ENCODE measurements at places on chromosomes 13 and 19.

DNA sequence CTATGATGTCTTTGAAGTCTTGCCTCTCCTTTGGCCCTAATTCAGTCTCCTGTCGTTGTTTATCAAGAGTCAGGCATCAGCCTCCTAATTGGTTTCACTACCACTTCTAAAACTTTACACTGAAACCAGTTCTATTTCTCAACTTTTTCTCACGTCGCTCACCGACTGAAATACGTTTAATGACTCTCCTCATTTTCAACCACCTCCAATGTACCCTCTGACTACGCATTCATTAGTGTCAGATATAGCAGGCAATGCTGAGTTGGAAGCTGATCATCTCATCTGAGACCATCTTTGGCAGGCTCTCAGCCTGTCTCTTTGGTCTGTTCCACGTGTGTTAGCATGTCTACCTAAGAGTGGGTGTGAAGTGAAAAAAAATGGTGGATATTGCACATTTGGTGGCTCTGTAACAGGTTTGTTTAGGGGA lies 128.1 kb downstream of the KL start:
- no peak for DNase-seq

DNA sequence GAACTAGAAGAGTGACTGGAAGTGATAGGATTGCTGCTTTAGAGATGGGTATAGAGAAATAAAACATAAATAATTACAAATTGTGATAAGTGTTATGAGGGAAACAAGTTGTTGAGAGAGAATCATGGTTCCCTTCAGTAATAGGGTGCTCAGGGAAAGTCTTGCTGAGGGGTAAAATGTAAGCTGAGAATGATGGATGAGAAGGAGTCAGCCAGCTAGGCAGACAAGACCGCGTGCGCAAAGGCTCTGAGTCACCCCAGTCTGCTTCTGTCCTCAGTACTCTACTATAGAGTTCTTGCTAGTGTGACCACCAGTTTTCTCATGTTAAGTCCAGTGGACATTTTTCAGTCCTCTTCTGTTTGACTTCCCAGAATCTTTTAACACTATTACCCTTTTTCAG lies 39.5 kb downstream of the PCCA start:
- no peak for DNase-seq

DNA sequence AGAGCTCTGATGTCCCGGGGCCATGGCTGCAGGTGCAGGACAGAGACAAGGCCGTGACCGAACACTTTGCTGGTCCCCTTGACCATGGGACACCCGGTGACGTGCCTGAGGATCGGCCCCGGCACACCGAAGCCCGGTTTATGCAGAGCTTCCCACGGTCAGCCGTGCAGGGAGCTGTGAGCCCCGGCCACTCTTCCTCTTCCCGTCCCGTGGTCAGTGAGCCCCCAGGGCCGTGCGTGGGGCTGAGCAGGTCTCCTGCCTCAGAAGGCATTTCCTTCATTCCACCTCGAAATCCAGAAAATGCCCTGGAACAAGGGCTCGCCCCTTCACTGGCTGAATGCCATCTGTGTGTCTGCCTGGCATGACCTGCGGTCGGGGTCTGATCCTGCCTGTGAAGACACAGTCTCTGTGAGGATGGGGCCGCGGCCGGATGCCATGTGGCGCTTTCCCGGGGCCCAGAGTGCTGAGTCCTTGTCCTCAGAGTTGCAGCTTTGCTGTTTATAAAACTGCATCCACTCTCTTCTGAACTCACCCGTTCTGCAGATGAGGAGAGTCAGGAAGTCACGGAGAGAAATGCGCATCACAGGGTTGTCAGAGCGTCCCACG lies 16.9 kb downstream of the MCF2L start:
- DNase-seq = no peak

DNA sequence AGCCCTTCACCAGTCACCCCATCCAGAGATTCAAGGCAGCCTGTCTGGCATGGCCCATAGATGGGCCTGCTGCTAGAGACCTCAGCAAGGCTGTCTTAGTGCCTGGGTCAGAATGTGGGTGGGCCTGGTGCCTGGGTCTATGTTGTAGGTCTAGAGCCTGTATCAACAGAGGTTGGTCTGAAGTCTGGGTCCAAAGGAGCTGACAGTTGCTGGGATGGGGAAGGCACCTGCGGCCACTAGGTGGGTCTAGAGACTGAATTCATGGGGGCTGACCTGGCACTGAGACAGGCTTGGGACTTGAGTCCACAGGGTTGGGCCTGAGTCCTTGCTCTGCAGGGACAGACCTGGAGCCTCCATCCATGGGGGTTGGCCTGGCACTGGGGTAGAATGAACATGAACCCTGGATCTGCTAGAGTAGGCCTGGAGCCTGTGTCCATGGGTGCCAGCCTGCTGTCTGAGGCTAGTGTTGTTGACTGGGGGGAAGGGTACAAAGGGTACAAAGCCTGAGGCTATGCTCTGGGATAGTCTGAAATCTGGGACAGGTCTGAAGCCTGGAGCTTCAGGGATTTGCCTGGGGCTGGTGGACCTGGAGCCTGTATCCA lies 516.8 kb downstream of the OLFM4 start:
- no peak for DNase-seq

DNA sequence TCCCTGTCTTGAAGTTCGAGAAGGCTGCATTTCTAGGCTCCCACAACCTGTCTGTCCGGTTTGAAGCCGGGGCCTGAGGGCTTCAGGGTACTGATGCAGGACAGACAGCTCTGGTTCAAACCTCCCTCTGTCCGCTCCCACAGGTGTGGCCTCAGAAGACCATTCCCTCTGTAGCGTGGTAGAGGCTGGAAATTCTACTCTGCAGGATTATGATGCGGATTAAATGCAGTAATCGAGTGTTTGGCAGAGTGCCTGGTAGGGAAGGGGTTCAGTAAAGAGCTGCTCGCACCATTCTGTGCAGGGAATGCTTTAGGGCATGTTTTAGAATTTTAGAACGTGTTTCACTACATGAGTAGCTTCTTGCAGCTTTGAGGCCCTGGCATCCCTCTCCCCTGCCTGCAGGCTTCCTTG lies 30.5 kb downstream of the PPP1R37 start:
- no peak for DNase-seq

DNA sequence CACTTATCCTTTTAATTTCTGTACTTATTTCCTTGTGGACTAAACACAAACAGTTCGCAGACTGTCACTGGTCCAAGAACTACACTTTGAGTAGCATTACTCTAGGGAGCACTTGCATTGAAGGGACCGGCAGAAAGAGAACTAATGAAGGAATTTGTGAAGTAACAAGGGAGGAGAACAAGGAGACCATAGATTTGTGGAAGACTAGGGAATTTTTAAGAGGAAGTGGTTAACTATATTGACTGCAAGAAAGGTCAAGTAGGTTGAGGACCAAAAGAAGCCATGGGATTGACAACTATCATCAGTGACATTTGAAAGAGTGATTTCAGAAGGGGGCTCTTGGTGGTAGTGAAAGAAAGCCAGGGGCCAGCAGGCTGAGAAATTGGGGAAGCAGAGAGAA lies 4.0 kb upstream of the RB1 start:
- DNase-seq = no peak

- no peak for DNase-seq
Measured at GRCh38 chr19:17420475-17420924, 653 bp downstream of the MVB12A start.

- no peak for DNase-seq
Measured at GRCh38 chr13:32042551-32042950, 11.0 kb downstream of the FRY start.

- DNase-seq = no peak
Measured at GRCh38 chr13:54733639-54734038, 1705.0 kb downstream of the OLFM4 start.

GRCh38 chr19:15453906-15454860 lies 4.4 kb upstream of the WIZ start:
- no peak for DNase-seq

DNA sequence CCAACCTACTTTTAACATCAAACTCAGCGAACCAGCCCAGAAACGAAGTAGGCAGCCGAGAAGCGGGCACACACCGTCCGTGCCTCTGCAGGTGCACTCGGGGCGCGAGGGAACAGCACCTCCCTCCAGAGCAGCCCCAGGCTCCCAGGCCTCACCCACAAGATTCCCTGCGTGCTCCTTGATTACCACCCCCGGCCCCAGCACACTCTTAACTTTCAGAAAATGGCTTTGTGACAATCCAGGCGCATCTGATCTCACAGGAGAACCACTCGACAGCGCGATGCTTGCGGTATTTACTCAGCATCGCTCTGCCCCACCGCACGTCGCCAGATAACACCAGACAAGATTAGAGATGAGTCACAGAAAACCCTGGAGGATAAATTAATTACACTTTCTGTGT lies 134.9 kb upstream of the SPACA7 start:
- DNase-seq = no peak

DNA sequence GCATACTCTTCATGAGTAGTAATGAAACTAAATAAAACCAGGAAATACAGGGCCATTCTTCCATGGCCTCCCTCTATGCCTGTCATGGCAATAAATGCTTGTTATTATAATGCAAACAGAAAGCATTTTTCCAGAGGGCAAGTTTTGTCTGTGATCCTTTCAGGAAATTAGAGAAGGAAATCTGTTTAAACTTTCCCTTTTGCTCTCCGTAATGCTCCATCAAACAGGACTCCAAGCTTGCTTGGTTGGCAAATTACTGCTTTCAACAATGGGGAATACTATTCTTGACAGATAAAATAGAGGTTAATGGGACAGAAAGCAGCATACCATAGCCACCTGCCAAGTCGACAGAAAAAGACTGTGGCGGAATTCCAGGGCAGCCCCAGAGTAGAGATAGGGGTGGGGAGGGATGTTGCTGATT lies 252.5 kb downstream of the LHFPL6 start:
- no peak for DNase-seq

DNA sequence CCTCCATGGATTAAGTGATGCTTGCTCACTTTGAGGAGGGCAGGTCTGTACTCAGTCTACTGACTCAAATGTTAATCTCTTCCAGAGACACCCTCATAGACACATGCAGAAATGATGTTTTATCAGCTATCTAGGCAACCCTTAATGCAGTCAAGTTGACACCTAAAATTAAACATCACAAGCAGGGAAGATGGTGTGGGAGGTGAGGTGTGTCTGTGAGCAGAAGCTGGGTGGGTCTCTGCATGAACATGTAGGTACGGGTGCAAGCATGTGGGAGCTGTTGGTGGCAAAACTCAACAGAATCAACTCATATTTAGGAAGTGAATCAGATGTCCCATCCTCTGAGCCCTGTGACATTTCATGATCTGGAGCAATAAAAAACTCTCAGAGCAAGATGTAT lies 249.2 kb upstream of the SGCG start:
- no peak for DNase-seq

DNA sequence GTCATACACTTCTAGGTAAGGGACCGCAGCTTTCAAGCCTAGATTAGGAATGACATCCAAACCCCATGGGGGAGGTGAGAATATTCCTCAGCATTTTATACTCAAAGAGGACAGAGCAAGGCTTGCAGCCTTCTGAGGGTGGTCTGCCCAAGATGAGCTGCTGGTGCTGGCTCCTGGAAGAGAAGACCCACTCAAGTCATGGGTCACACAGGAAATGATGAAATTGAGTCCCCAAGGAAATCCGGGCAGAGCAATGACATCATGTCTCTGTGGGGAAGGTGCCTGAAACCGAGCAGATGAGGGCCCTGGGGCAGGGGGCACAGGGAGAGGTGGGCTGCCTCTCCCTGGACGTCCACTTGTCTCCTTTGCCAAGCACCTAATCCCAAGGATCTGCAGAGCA lies 468.7 kb downstream of the TSHZ3 start:
- DNase-seq = no peak

DNA sequence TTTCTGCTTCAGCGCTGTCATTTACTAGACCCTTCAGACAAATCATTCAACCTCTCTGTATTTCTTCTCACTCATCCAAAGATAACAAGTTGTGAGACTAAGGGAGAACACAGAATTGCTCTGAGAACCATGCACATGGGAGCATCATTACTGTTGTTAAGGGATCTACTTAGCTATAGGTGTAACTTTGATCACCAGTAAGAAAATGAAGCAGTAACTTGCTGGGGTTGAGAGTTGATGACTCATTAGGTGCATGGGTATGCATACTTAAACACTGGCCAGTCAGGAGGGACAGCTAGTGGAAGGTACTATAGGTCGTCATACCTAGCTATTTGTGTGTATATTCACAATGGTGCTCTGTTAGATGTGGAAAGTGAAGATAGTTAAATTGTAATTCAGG lies 61.5 kb downstream of the B3GLCT start:
- no peak for DNase-seq

DNA sequence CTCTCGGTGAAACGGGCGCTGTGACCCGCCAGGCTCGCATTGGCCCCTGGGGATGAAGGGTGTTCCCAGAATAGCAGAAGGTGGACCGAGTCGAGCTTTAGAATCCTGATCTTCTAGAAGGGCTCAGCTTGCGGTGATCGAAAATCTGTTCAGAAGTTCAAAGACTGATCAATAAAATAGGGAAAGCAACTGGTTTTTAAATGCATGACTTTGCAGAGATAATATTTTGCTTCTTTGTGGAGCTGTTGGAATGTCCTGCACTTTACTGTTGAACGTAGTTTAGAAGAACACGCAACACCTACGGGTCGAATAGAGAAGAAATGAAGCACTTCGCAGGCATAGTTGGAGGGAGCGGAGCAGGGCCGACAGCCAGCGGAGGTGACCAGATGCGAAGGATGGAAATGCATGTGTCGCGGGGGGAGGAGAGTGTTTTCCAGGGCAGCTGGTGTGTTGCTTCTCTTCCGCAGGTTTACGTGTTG lies 766 bp downstream of the CEBPG start:
- no peak for DNase-seq

DNA sequence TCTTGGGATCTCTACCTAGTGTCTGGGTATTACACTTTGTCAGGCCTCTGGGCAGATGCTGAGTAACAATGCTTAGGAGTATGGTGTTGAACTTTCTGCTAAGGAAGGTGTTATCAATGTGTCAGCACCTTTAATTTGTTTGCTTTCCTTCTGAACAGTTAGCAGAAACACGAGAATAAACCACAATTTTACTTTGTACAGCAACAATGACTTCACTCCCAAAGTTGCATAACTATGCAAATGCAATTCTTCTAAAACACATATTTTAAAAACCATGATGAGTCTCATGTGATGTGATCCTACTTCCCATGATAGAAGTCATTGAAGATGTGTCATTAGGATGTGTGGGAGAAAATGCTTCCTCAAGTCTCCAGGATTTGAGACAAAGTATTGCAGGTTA lies 155.0 kb downstream of the POSTN start:
- DNase-seq = no peak

DNA sequence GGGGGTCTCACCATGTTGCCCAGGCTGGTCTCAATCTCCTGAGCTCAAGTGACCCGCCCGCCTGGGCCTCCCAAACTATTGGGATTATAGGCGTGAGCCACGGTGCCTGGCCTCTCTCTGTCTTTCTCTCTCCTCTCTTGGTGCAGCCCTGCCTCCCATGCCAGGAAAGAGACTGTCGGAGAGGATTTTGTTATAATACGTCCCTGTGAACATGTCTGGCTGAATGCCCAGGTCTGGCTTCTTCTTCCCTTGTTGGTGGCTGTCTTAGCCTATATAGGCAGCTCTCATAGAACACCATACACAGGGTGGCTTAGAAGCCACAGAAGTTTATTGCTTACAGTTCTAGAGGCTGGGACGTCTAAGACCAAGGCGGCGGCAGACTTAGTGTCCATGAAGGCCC lies 46.4 kb downstream of the PEX11G start:
- no peak for DNase-seq

- DNase-seq = no peak
Measured at GRCh38 chr13:59112221-59112718, 1051.5 kb downstream of the DIAPH3 start.

All from esophagus squamous epithelium (tissue), 5 donors.